Right cardiac atrium (tissue), 5 donors: ENCODE measurements at places on chromosomes 2 and 18. TPM values are rescaled to one million over a fixed set of nuclear protein-coding genes. Genes with fewer than 3 reads are reported as not detected.

The DDX18 gene
- total RNA-seq, result 27.3 TPM

The DSG1 gene
- 1.4 TPM for total RNA-seq

DNA sequence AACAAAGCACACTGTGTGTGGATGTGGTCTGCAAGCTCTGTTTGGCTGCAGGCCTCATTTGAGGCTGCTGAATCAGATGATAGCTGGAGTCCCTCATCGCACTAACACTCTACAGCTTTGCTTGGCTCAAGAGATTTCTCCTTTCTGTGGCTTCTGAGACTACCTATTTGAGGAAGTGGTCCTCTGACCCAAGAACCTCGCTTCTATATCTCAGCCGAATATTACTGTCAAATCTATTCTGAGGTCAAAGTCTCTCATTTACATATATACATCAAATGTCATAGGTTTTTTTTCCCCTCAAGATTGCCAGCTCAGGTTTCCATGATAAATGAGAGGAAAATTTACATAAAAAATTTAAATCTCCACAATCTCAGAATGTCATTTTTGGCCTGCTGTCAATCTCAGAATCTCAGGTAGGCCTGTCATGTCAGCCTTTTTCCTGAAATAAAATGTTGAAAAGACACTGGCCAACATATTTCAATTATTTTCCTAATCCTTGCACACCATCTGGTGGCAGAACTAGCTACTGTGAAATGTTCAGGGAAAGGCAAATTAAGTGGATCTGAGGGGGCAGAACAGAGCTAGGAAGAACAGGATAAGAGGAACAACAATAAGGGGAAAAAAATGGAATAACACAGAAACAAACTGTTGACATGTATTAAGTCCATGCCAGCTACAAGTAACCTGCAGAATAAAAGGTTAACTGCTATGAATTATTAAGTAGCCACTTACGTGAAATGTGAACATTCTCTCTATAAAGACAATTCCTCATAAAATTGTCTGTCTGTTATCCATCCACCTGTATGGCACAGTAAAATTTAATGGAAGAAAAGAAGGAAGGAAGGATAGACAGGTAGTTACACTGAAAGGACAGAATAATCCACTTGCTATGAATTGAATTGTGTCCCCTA lies 39.3 kb downstream of the AP1S3 start:
- DNase-seq, result no peak

DNA sequence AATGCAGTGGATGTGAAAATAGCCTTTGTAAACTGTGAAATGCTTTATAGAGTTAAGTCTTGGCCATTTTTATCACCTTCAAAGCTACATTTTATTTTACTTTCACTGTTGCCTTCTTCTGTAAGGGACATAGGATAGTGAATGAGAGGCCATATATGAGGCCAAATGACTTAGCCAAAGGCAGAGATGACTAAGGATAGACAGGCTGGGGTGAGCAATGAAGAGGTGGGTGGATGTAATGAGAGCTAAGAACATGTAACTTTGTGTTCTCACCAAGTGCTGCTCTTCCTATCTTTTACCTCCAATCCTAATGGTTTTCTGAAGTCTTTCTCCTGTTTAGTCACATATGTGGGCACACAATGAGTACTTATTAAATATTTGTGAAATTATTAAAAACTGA lies 101.9 kb downstream of the MBD5 start:
- no peak for DNase-seq

GRCh38 chr18:11802586-11802985 lies 48.6 kb upstream of the CHMP1B start:
- no peak for DNase-seq

DNA sequence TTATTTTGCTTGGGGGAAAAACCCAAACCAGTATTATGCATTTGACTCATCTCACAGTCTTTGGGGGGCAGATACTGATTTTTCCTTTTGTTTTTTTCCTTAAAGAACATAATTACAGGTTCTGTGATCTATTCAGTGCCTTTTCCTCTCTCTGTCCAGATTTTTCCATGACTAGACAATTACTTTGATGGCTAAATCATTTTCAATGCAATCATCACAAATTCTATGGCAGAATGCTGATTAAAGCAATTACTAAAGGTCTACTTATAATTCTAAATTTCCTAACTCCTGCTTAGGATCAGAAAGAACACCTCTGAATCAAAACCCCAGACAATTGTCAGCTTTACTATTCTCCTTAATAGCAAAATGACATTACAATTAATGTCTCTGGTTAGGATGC lies 38.8 kb downstream of the POLR1A start:
- DNase-seq, result no peak

DNA sequence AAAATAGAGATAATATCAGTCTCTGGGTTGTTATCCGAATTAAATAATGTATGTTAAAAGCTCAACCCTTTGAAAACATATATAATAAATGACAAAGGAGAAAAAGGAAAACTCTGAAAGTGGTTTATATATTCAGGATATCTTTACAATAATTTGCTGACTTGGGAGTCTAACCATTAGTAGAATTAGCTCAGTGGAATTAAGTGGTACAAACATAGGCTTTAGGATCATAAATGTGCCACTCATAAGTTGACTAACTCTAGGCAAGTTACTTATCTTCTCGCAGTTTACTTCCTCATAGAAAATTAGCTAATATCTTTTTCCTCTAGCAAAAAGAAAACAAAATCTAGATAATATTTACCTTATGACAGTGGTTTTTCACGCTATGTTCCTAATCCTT lies 44.6 kb downstream of the HEATR5B start:
- no peak for DNase-seq

The SGO2 gene
- total RNA-seq, result 2.5 TPM

The EML4 gene
- 8.1 TPM for total RNA-seq

The TRABD2A gene
- 1.3 TPM for total RNA-seq

- no peak for DNase-seq
Measured at GRCh38 chr2:186687807-186688211, 6.1 kb upstream of the FAM171B start.

The GALR1 gene
- not detected for total RNA-seq

The NFATC1 gene
- 20.3 TPM for total RNA-seq

The LDLRAD4 gene
- 159 TPM for total RNA-seq

The MALL gene
- 8.1 TPM for total RNA-seq

The TLX2 gene
- not detected for total RNA-seq

- DNase-seq, result no peak
Measured at GRCh38 chr2:136393514-136393913, 275.6 kb upstream of the CXCR4 start.

DNA sequence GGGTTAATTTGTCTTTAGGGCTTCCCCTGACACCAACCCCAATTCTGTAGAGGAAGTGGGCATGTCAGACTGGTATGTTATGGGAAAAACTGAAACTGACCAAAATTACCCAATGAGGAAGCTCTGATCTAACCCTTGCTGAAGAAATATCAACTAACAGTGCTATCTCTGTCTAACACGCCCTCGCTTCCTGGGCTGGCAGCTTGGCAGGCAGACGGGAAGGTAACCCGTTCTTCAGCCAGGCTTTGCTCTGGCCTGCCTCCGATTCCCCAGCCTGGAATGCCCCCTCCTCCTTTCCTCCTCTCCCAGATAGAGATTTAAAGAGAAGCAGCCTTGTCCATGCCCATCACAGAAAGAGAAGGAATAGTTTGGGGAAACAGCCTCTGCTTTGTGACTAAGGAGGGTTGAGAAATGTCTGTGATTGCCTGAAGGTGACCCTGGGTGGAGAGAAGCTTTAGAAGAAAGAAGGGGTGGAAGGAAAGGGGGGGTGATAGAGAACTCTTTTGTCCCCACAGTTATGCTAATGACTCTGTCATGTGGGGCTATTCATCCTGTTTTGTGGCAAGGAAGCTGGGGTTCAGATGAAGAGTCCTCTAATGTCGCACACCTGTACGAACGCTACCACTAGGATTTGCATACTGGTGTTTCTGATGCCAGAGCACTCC lies 15.4 kb downstream of the HK2 start:
- peak; percentile 39 for DNase-seq

DNA sequence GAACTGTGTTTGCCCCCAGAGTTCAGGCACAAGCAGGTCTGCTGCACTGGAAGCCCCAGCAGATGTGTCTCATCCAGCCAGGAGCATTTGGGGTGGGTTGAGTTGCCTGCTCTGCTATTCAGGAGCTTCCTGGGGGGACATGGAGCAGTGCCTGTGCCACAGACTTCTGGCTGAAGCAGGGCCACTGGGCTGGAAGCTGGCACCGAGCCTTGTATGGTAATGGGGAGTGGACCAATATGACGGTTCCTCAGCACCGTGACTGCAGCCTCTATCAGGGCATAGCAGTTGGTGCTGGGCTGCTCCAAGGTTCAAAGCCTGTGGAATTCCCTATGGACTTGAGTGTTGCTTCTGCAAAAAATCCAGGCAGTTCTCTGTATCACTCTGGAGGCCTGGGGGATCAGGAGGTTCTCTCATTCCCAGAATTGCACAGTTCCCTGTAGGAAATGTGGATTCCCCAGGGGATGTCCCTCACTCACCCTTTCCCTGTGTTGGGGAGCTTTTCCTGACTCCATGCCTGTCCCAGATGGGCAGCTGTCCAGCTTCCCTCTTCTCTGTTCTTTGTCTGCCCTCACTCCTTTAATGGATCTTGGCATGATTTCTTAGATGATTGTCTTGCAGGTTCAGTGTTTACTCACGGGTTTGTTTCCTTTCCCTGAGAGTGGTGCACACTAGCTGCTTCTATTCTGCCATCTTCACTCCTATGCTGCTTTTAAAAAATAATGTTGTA lies 37.2 kb upstream of the THSD7B start:
- DNase-seq, result peak; percentile 25

DNA sequence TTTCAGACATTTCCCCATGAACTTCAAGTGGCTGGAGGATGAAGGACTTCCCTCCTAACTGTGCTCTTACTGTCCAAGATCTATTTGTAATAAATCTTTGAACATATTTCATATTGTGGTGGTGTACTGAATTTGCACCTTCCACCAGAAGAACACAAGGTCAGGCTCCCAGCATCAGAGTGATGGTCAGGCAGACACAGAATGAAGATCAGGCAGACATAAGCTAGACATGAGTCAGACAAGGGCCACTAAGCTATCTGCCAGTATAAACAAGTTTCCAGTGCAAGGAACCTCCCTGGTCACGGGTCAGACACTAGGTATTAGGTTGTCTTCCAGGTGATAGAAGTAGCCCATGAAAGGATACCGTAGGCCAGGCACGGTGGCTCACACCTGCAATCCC lies 20.0 kb downstream of the AQP12B start:
- DNase-seq, result no peak

The LAMA3 gene
- 5.4 TPM for total RNA-seq

DNA sequence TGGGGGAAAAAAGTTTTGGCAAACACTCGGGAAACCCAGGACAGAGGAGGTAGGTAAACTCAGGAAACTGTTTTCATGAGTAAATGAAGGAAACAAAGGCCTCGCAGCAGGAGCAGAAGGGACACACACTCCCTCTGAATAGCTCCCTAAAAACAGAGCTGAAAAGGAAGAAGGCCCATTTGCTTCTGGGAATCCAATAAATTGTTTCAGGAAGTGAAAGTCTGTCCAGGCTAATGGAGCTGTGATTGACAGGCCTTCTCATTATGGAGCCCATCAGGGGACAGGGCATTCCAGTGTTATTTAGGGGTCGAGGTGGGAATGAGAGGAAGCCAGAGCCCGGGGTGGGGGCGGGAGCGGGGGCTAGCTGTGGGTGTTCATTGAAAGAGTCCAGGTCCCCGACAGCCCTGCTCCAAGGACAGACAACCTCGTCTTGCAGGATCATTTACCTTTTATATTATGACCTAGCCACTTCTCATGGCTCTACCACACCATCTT lies 81.2 kb downstream of the GBX2 start:
- DNase-seq, result peak; percentile 14

GRCh38 chr2:73987109-73987947 lies 2.6 kb downstream of the TET3 start:
- peak; percentile 81 for DNase-seq

The SLC19A3 gene
- total RNA-seq, result 0.54 TPM

DNA sequence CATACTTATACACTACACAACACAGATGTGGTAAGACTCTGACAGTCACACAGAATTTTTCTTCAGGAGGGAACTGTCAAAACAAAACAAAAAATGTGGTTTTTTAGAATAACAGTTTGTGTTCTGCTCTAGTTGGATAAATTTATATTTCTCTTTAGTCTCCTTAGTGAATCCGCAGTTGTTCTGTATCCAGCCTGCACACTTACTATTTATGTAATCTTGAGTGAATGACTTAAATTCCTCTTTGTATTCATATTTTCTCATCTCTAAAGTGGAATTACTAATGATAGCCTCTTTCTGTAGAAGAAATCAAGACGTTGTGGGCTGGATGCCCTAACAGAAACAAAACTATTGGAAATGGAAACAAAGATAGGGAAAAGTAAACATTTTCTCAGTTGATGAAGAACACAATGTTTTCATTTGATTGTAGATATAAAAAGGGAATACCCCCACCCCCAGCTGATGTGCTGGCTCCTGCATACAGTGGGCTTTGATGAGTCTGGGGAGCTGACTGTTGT lies 375.2 kb downstream of the TRIB2 start:
- no peak for DNase-seq

GRCh38 chr2:160469164-160469563 lies 24.4 kb downstream of the RBMS1 start:
- no peak for DNase-seq

DNA sequence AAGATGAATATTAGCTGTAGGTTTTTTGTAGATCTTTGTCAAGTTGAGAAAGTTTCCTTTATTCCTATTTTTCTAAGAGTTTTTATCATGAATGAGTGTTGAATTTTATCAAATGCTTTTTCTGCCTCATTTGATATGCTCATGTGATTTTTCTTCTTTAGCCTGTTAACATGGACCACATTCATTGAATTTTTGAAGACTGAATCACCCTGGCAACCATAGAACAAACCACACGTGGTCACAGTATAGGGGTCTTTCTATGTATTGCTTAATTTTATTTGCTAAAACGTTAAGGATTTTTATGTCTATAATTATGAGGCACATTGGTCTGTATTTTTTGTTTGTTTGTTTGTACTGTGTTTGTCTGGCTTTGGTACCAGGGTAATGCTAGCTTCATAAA lies 201.7 kb upstream of the CWC22 start:
- DNase-seq, result no peak

- DNase-seq, result peak; percentile 87
Measured at GRCh38 chr2:28583899-28584553, 88.2 kb downstream of the PLB1 start.

DNA sequence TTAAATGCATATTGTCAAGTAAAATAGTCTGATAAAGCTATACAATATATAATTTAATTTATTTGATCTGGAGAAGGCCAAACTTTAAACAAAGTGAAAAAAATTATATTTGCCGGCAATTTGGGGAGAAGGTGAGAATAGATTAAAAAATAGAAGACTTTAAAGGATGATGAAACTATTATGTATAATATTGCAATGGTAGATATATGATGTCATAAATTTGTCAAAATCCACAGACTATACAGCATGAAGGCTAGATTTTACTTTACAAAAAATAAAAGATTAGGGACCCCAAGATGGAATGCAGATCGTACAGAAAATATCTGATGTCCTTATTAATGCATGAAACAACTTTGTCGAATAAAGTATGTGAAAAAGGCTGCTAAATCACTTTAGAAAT lies 67.3 kb upstream of the MAL start:
- no peak for DNase-seq

The ERICH2 gene
- total RNA-seq, result 1.7 TPM
